ENCODE measurements at places on chromosomes 4 and X.
A peak's percentile ranks its signal among the peaks of the same experiment; 100 is the strongest.

DNA sequence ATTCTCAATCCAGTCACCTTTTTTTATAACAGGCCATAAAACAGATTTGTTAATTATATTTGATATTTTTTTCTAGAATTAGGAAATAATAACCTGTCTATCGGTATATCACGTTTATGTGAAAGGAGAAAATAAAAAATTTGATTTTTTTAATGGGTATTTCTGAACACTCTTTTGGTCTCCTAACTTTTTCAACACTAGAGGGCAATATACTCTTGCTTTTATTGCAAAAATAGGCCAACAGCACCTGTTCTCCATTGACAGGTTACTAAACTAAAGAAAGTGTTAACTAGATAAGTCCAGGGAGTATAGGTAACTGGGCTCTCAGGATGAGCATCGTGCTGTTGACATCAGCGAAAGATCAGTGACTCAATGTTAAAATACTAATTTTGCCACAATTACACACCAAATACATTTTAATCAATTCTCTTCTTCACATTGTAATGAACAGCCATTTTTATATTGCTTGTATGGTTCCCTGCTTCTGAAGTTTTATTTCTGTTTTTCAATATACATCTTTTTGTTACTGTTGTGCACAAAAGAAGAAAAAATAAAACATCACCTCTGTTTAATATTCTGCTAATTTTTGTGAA is 22.8 kb downstream of the NDST4 start:
- DNase-seq: peak; percentile 18

DNA sequence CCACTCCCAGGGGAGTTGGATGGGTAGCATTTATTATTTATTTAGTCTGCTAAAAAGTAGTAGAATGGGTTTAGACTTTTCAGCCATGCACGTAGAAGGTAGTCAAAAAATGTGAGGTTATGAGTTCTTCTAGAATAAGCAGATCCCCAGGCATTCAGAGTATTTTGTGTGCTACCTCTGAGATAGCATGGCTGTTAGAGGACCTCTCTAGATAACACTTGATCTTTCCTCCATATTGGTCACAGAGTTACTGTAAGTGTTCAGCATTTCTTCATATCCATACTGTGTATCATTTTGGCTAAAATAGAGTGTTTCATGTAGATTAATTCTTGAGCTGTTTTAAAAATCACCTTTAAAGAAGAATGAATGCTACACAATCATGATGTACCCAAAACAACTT is 58.4 kb downstream of the KLHL5 start:
- DNase-seq: no peak

DNA sequence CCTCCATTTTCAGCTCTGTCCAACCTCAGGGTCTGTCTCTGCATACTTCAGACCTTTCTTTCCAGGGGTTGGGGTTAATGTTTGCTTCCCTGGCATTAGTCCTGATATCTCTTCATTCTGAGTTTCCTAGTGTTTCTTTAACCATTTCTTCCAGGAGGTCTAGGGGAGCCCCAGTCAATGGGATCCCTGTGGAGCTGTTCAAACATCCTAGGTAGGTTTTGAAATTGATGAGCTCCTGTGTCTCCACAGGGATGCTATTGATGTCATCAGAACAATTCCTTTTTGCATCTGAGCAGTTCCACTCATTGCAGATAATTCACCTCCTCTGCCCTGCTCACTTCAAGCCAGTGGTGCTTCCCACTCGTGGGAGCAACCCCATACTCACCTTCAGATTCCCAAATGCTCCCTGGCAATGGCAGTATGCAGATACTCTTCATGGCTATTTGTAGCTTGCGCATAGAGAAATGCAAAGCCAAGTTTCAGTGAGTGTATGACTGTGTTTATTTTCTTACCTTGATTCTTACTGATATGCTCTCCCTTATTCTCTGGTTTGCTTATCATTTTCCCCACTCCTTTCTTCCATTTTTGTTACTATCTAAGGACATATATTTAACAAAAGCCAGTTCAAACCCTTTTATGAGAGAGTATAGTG is 33.7 kb upstream of the LIMCH1 start:
- no peak for DNase-seq

DNA sequence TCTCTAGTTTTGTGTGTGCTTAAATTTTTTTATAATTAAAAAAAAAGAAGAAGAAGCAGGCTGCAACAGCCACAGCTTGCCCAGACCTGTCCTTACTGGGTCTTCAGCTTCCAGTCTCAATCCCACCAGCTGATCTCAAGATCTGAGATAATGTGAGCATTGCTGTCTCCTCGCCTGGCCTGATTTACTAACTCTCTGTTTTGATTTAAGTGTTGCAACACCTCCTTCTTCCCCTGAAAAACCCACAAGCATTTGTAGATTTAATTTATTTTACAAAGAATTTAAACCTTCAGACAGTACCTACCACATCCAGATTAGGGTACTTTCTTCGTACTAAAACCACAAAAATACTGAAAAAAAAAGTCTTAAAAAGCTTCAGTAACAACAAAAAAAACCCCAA is 38.0 kb downstream of the FAM241A start:
- peak; percentile 42 for DNase-seq

DNA sequence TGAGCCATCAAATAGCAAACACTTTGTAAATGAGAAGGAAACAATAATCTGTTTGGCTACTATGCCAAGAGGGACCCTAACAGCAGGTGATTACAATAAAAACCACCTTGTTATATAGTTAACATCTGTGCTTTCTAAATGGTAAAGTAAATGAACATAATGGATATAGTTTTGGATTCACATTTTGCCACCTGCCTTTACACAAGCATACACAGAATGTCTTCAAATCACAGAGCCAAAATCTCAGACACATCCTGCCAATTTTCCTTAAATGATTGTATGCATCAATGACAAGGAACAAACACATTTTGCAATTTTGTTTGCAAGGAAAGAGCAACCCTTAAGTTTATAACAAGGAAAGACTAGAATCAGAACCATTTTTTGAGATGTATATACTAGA is 334.2 kb downstream of the FSTL5 start:
- no peak for DNase-seq

GRCh38 chrX:151713849-151714248 is 2.0 kb upstream of the FATE1 start:
- DNase-seq: no peak

DNA sequence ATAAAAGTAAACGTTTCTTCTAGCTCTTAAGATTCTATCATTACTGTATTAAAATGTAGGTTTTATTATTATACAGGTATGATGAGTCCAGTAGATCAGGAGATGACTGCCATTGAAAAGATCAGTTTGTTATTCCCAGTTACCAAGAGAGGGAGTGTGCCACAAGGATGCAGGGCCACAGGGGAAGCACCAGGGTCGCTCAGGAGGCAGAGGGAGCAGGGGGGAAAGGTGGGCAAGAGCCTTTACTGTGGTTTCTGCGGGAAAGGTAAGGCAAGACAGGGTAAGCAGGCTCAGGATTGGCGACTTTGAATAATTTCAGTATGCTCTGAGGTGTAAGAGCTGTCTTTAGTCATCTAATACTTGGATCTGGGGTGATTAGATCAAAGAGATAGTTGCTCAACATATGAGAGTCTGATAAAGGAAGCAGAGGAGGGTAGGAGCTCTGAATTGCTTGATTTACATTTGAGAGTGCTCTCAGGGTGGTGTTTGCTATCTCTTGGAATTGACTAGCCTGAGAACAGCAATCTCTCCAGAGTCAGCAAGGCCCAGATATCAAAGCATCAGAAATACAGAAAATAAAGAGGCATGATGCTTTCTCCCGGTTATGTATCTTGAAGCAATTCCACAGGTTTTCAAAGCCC is 86.0 kb downstream of the NDST3 start:
- DNase-seq: no peak

- DNase-seq: no peak
These were observed 35.5 kb upstream of the HMX1 start for GRCh38 chr4:8906991-8907595.

DNA sequence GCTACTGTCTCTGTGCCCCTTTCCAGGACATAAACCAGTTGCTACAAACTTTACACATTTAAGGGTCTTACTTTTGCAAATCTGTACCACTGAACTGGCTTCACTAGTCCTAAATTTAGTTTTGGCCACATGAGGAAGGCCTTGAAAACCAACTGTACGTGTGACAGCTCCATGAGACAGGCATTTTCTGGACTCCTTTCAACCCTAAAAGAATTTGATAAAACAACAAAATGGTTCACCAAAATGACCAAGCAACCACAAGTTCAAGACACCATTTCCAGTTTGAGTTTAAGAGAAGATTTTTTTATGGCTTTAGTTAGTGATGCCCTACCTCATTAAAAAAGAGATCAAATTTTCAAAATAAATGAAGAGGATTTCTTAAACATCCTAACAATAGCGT is 246.4 kb downstream of the ZNF674 start:
- DNase-seq: peak; percentile 43
